ENCODE measurements at places on chromosomes 1 and 21. TPM values are rescaled to one million over a fixed set of nuclear protein-coding genes. Genes with fewer than 3 reads are reported as not detected.

FCAMR gene
- not detected for total RNA-seq

RHBDL2 gene
- not detected for total RNA-seq

PFKFB2 gene
- 0.51 TPM for total RNA-seq

LRRC53 gene
- total RNA-seq = not detected

ADORA3 gene
- 0.90 TPM for total RNA-seq

TEDDM1 gene
- not detected for total RNA-seq

PKLR gene
- total RNA-seq = not detected

BMP8B gene
- total RNA-seq = not detected

RAB42 gene
- total RNA-seq = 15.6 TPM

CFAP45 gene
- not detected for total RNA-seq

TNFRSF4 gene
- not detected for total RNA-seq

FCRL5 gene
- total RNA-seq = not detected
